Mesothelial cell of epicardium (in vitro differentiated cells): ENCODE measurements at places on chromosomes 4 and X.
A peak's percentile ranks its signal among the peaks of the same experiment; 100 is the strongest.

- H3K4me1 ChIP-seq: peaks cover 2% of the 10 kb centered on the region
- DNase-seq: no peak
- H3K36me3 ChIP-seq: no peaks in the 10 kb centered on the region
- H3K4me3 ChIP-seq: no peak overlapping the region
These were observed 387.3 kb upstream of the ADGRL3 start for GRCh38 chr4:60812811-60813210.

- no peaks in the 10 kb centered on the region for H3K4me1 ChIP-seq
- DNase-seq: no peak
- H3K4me3 ChIP-seq: no peak overlapping the region
- peaks cover 12% of the 10 kb centered on the region for H3K36me3 ChIP-seq
These were observed 98.8 kb downstream of the SCFD2 start for GRCh38 chr4:53267026-53267425.

GRCh38 chr4:6024313-6024960 is 6.2 kb upstream of the C4orf50 start:
- no peak for DNase-seq
- no peak overlapping the region for H3K4me3 ChIP-seq
- no peaks in the 10 kb centered on the region for H3K4me1 ChIP-seq
- H3K27me3 ChIP-seq: peaks cover 33% of the 10 kb centered on the region

- no peaks in the 10 kb centered on the region for H3K27me3 ChIP-seq
- DNase-seq: peak; percentile 61
These were observed 125.1 kb downstream of the RAPGEF2 start for GRCh38 chr4:159227984-159228383.

DNA sequence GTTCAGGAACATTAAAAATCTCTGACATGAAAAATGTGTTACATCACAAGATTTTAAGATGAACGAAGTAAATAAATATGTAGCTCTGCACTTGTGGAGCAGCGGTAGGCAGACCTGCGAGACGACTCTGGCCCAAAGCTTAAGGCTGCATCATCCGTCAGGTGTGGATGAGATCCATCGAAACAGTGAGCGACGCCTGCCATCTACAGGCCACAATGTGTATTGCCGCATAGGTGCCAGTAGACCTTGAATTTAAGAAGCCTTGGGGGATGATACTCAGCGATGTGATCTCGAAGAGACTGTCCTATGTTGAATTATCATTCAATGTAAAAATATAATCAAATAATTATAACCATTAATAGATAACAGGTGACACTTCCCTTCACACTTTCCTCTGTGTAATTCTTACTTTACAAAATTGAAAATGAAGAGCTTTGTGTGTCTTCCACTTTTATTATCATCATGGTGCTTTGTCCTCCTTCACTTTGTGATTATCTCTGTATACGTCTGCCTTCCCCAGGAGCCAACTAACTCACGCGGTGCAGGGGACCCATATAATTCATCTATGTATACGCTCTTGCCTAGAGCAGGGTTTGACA is 851.0 kb downstream of the RAB28 start:
- H3K4me3 ChIP-seq: no peak overlapping the region
- peak; percentile 92 for DNase-seq
- no peak overlapping the region for H3K27ac ChIP-seq
- H3K27me3 ChIP-seq: peaks cover 17% of the 10 kb centered on the region
- H3K36me3 ChIP-seq: no peaks in the 10 kb centered on the region

- H3K27me3 ChIP-seq: no peaks in the 10 kb centered on the region
- no peak overlapping the region for H3K4me3 ChIP-seq
- peaks cover 13% of the 10 kb centered on the region for H3K36me3 ChIP-seq
- peaks cover 6% of the 10 kb centered on the region for H3K4me1 ChIP-seq
These were observed 16.4 kb upstream of the PRSS48 start for GRCh38 chr4:151260526-151260925.

- peaks cover 33% of the 10 kb centered on the region for H3K4me1 ChIP-seq
- H3K27me3 ChIP-seq: no peaks in the 10 kb centered on the region
- DNase-seq: no peak
These were observed 121.3 kb downstream of the PPARGC1A start for GRCh38 chr4:23768541-23768940.

- no peak for DNase-seq
- no peaks in the 10 kb centered on the region for H3K27me3 ChIP-seq
- H3K27ac ChIP-seq: no peak overlapping the region
- peaks cover 7% of the 10 kb centered on the region for H3K4me1 ChIP-seq
- H3K4me3 ChIP-seq: no peak overlapping the region
These were observed 6.3 kb downstream of the LAS1L start for GRCh38 chrX:65528293-65528692.

DNA sequence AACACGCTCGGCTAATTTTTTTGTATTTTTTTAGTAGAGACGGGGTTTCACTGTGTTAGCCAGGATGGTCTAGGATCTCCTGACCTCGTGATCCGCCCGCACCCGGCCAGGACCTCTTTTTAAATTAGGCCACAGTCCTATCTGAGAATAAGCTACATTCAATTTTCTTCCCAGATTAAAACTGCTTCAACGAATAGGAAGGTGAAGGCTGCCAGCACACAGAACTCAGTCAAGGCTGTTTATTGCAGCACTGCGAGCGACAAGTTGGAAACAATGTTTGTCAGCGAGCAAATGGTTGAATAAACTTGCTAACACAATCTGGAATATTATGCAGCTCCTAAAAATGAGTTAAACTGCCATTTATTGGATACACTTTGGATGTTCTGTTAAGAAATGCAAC is 1.9 kb downstream of the GRPEL1 start:
- H3K4me1 ChIP-seq: peaks cover 27% of the 10 kb centered on the region
- no peak overlapping the region for H3K27ac ChIP-seq
- H3K27me3 ChIP-seq: peaks cover 4% of the 10 kb centered on the region
- DNase-seq: no peak

DNA sequence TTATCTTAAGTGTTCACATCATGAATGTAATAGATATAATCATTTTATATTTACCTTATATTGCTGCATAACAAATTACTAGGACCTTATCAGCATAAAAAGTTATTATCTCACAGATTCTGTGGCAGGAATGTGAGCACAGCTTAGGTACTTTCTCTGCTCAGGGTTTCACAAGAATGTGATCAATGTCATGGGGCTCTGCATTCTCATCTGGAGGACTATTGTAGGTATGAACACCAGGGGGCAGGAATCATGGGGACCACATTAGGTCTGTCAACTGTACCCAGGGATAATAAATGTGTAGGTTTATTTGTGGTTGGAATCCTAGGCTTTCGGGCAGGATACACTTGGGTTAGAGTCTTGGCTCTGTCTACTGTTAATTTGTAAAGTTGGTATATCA is 519.2 kb downstream of the ARAP2 start:
- no peaks in the 10 kb centered on the region for H3K27me3 ChIP-seq
- no peaks in the 10 kb centered on the region for H3K4me1 ChIP-seq
- DNase-seq: no peak
- H3K27ac ChIP-seq: no peak overlapping the region

DNA sequence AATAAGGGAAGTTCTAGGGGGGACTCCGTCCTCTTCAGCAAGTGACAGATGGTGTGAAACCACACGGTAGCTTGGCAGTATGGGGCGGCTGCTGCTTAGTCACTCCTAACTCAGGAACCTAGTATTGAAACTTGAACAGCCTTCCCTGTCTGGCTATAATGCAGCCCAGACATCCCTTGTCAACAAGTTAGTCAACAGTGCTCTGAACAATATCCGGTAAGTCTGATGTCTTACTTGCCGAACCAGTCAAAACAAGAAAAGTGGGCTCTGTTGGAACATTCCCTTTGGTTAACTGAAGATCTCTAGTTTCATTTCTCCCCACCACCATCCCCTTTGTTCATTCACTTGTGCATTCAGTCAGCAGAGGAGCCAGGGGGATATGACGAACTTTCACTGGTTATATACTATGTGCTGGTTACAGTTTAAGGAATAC is 18.7 kb upstream of the CXCL13 start:
- H3K36me3 ChIP-seq: no peaks in the 10 kb centered on the region
- DNase-seq: no peak
- no peak overlapping the region for H3K27ac ChIP-seq
- no peaks in the 10 kb centered on the region for H3K4me1 ChIP-seq

DNA sequence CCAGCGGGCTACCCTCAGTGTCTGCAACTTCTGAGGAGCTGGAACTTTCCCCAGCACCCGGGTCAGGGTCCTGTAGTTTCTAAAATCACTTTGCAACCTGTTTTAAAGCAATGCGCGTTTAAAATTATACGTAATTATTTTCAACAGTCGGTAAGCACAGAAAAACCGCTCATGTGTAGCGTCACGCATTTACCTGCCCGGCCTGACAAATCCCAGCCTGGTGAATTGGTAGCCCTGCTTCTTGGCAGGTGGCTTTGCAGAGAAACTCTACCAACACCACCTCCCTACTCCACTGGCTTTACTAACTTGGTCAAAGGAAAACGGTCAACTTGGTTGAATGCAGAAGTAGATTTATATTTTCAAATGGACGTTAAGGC is 640 bp downstream of the BANK1 start:
- peak overlapping the region; percentile 66 for H3K27ac ChIP-seq
- H3K36me3 ChIP-seq: peaks cover 2% of the 10 kb centered on the region
- peaks cover 1% of the 10 kb centered on the region for H3K27me3 ChIP-seq
- H3K4me3 ChIP-seq: peak overlapping the region; percentile 62

DNA sequence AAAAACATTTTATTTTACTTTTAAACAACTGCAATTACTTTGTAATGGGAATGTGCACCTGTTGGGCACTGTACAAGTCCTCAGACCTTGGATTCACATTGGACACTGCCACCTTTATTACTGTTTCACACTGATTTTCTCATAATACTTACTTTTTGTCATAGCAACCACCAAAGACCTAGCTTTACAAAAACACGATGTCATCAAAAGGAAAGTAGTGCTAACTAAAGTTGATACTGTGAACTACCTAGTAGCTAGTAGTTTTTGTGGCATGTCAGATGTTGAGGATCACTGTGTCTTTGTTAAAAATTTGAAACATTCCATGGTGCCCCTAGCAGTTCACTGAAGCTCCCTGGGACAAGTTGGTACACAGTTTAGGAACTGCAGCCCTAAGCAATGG is 62.9 kb upstream of the HOPX start:
- no peak overlapping the region for H3K4me3 ChIP-seq
- no peaks in the 10 kb centered on the region for H3K4me1 ChIP-seq
- no peaks in the 10 kb centered on the region for H3K27me3 ChIP-seq
- no peaks in the 10 kb centered on the region for H3K36me3 ChIP-seq

DNA sequence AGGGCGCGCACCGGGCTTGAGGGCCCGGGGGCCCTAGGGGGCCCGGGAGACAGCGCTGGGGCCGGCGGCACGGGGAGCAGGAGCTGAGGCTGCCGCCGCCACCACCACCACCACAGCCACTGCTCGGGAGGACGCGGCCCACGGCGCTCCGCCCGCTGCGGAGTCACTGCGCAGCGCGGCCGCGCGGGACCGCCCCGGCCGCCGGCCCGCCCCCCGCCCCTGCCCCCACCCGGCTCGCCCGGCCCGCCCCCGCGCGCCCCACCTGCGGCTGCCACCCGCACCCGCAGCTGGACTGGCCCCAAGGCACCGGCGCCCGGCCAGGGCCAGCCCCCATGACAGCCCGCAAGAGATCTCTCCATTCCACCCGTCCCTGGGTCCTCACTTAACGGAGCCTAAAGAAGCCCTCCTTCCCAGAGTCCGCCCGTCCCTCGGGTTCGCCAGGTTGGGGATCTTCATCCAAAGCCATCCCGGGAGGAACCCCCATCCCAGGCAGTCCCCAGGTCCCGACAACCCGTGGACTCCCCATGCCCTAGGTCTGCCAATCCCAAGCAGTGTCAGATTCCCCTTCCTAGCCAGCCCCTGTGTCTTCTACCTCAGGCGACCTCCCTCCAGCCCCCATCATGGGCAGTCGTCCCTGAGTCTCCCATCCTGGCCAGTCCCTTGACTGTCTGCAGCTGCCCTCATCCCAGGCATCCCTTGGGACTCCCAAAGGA is 40.0 kb upstream of the IQSEC2 start:
- no peak overlapping the region for H3K27ac ChIP-seq
- no peaks in the 10 kb centered on the region for H3K36me3 ChIP-seq
- H3K27me3 ChIP-seq: peaks cover 44% of the 10 kb centered on the region
- H3K4me3 ChIP-seq: peak overlapping the region; percentile 66

DNA sequence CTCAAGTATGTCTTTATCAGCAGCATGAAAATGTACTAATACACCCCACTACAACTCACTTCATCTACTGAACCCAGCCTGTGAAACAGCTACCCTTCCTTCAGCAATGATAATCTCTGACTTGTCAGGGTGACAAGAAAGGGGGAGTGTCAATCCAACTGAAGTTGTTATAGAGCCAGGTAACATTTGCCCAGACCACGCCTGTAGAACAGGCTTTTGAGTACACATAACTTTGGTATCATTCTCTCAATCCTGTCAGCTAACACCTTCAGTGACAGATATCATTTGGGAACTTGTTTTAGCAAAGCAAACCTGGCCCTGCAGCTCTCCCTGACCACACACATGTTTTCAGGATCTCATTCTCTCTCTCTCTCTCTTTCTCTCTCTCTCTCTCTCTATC is 592.2 kb downstream of the SMARCA1 start:
- no peak overlapping the region for H3K27ac ChIP-seq
- H3K4me3 ChIP-seq: no peak overlapping the region
- no peak for DNase-seq
- no peaks in the 10 kb centered on the region for H3K4me1 ChIP-seq
- H3K27me3 ChIP-seq: no peaks in the 10 kb centered on the region

GRCh38 chr4:3489451-3489962 is 26.4 kb downstream of the DOK7 start:
- no peaks in the 10 kb centered on the region for H3K36me3 ChIP-seq
- no peak overlapping the region for H3K27ac ChIP-seq
- DNase-seq: no peak
- peaks cover 20% of the 10 kb centered on the region for H3K4me1 ChIP-seq
- peaks cover 40% of the 10 kb centered on the region for H3K27me3 ChIP-seq
- H3K4me3 ChIP-seq: no peak overlapping the region

GRCh38 chrX:39817754-39818470 is 279.8 kb downstream of the BCOR start:
- H3K4me3 ChIP-seq: no peak overlapping the region
- no peaks in the 10 kb centered on the region for H3K36me3 ChIP-seq
- H3K4me1 ChIP-seq: peaks cover 34% of the 10 kb centered on the region
- H3K27ac ChIP-seq: peak overlapping the region; percentile 89
- DNase-seq: no peak
- peaks cover 15% of the 10 kb centered on the region for H3K27me3 ChIP-seq

- H3K27me3 ChIP-seq: no peaks in the 10 kb centered on the region
- DNase-seq: no peak
- no peak overlapping the region for H3K27ac ChIP-seq
These were observed 143.8 kb downstream of the FANCB start for GRCh38 chrX:14729058-14729457.

- H3K4me3 ChIP-seq: no peak overlapping the region
- no peak for DNase-seq
- H3K27ac ChIP-seq: no peak overlapping the region
These were observed 48.2 kb downstream of the GUCY1B1 start for GRCh38 chr4:155807021-155807420.

- H3K4me3 ChIP-seq: no peak overlapping the region
- H3K4me1 ChIP-seq: peaks cover 4% of the 10 kb centered on the region
- no peak overlapping the region for H3K27ac ChIP-seq
- no peaks in the 10 kb centered on the region for H3K27me3 ChIP-seq
- H3K36me3 ChIP-seq: peaks cover 24% of the 10 kb centered on the region
- no peak for DNase-seq
These were observed 64.3 kb downstream of the TAPT1 start for GRCh38 chr4:16161851-16162408.
